Testis (tissue), 5 donors: ENCODE measurements at places on chromosomes 11 and 22. TPM values are rescaled to one million over a fixed set of nuclear protein-coding genes. Genes with fewer than 3 reads are reported as not detected.

DNA sequence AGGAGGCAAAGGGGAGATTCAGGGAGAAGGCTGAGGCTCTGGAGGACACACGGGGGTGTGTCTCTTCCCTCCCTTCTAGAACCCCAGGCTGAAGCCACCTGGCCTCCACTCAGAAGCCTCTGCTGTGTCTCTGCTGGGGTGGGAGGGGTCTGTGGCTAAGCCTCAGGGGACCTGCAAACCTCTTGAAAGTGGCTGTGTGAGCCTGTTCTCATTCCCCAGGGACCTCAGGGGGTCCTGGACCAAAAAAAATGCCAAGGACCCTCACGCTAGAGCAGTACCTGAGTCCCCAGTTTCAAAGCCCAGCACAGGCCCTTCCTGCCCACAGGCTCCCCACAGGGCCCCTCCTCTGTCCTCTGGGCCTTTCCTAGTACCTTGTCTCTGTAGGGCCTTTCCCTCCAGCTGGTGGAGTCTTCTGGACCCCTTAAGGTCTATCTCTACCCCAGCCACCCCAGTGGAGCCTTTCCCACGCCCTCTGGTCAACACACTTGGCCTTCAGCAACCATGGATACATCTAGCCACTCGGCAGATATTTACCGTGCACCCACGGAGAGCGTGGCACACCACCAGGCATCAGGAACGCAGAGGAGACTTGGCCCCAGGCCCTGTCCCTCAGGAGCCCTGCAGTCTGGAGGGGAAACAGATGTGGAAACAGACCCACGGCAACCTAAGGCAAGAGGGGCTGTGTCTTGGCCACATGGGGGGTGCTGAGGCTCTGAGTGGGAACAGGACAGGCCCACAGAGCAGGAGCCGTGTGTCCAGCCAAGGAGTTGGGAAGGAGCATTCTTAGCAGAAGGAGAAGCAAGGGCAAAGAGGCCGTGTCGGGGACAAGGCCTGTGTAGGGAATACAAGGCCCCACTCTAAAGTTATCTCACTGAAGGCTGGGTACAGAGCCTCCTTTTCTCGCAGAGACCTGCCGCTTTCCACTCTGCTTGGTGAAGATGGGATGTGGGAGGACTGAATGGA lies 18.5 kb downstream of the PLA2G6 start:
- DNase-seq: peak; percentile 48
- no peak overlapping the region for H3K4me3 ChIP-seq
- H3K36me3 ChIP-seq: no peaks in the 10 kb centered on the region
- no peaks in the 10 kb centered on the region for H3K27me3 ChIP-seq
- peaks cover 35% of the 10 kb centered on the region for H3K4me1 ChIP-seq

GRCh38 chr22:40233886-40234285 lies 56.2 kb downstream of the TNRC6B start:
- no peaks in the 10 kb centered on the region for H3K27me3 ChIP-seq
- no peaks in the 10 kb centered on the region for H3K36me3 ChIP-seq
- DNase-seq: no peak
- peaks cover 6% of the 10 kb centered on the region for H3K4me1 ChIP-seq
- no peak overlapping the region for H3K4me3 ChIP-seq
- H3K27ac ChIP-seq: no peak overlapping the region

DNA sequence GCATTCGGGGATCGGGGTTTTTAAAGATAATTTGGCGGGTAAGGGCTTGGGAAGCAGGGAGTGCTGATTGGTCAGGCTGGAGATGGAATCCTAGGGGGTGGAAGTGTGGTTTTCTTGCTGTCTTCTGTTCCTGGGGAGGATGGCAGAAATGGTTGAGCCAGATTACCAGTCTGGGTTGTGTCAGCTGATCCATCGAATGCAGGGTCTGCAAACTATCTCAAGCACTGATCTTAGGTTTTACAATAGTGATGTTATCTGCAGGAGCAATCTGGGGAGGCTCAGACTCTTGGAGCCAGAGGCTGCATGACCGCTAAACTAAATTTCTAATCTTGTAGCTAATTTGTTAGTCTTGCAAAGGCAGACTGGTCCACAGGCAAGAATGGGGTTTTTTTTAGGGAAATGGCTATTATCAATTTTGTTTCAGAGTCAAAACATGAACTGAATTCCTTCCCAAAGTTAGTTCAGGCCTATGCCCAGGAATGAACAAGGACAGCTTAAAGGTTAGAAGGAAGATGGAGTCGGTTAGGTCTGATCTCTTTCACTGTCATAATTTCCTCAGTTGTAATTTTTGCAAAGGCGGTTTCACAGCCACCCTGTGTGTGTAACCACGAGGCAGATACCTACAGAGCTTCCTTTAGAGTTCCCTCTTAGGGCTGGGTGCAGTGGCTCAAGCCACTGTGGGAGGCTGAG lies 10.2 kb downstream of the SCGB1A1 start:
- H3K36me3 ChIP-seq: no peaks in the 10 kb centered on the region
- no peak overlapping the region for H3K4me3 ChIP-seq
- DNase-seq: no peak
- peaks cover 13% of the 10 kb centered on the region for H3K4me1 ChIP-seq
- no peaks in the 10 kb centered on the region for H3K27me3 ChIP-seq

DNA sequence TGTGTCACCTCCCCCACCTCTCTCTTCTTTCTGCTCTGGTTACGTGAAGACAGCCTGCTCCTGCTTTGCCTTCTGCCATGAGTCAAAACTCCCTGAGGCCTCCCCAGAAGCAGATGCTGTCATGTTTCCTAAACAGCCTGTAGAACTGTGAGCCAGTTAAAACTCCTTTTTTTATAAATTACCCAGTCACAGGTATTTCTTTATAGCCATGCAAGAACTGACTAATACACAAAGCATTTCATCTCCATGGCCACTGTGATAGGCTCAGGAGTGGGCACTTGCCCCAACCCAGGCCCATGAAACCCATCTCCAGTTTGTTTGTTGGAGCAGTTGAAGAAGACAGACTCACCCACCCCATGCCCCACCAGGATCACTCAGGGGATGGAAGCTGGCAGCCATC lies 253.3 kb upstream of the ISX start:
- no peaks in the 10 kb centered on the region for H3K4me1 ChIP-seq
- H3K27me3 ChIP-seq: no peaks in the 10 kb centered on the region
- H3K27ac ChIP-seq: no peak overlapping the region

- no peaks in the 10 kb centered on the region for H3K4me1 ChIP-seq
- no peaks in the 10 kb centered on the region for H3K36me3 ChIP-seq
- no peak overlapping the region for H3K4me3 ChIP-seq
- DNase-seq: no peak
Measured at GRCh38 chr11:120991830-120992686, 31.8 kb upstream of the TBCEL start.

- H3K4me1 ChIP-seq: peaks cover 5% of the 10 kb centered on the region
- H3K4me3 ChIP-seq: no peak overlapping the region
- no peak overlapping the region for H3K27ac ChIP-seq
- DNase-seq: no peak
- H3K36me3 ChIP-seq: no peaks in the 10 kb centered on the region
Measured at GRCh38 chr11:126146454-126147192, 64.8 kb downstream of the RPUSD4 start.

GRCh38 chr11:31509051-31509428 lies 382 bp downstream of the IMMP1L start:
- H3K27ac ChIP-seq: peak overlapping the region; percentile 73
- no peaks in the 10 kb centered on the region for H3K36me3 ChIP-seq
- peak overlapping the region; percentile 89 for H3K4me3 ChIP-seq
- peaks cover 5% of the 10 kb centered on the region for H3K4me1 ChIP-seq
- no peaks in the 10 kb centered on the region for H3K27me3 ChIP-seq

DNA sequence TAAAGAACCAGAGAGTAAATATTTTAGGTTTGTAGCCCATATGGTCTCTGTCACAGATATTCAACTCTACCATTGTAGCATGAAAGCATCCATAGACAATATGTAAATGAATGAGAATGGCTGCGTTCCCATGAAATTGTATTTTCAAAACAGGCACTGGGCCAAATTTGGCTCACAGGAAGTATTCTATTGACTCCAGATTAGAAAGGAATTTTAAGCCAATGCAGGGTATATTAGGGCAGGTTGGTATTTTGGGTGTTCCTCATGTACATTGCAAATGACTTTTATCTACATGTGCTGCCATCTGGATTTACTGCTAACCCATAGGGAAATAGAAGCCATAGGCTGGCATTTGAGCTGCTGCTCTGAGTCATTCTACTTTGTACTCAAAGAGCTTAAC lies 35.1 kb upstream of the PDGFD start:
- no peaks in the 10 kb centered on the region for H3K27me3 ChIP-seq
- H3K4me1 ChIP-seq: no peaks in the 10 kb centered on the region
- no peak overlapping the region for H3K4me3 ChIP-seq
- H3K27ac ChIP-seq: no peak overlapping the region
- H3K36me3 ChIP-seq: no peaks in the 10 kb centered on the region

- no peaks in the 10 kb centered on the region for H3K4me1 ChIP-seq
Measured at GRCh38 chr11:17004486-17005148, 9.6 kb downstream of the PLEKHA7 start.

DNA sequence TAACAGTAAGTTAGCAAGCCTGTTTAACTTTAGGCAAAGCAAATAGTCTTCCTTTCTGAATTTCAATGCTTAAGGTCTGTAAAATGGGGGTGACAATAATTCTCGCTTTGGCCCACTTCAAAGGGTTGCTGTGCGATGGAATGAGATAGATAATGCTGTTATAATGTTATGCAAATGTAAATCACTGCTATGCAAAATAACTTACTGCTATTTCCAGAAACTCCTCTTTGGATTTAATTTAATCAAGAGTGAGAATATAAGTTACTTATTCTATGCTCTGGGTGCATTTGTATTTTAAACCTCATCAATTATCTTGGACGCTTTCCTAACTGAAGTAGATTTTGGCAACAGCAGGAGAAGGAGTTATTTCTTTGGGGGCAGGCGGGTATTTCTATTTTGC lies 4.1 kb upstream of the SORL1 start:
- no peaks in the 10 kb centered on the region for H3K27me3 ChIP-seq
- H3K4me3 ChIP-seq: no peak overlapping the region
- H3K27ac ChIP-seq: no peak overlapping the region
- DNase-seq: no peak
- H3K36me3 ChIP-seq: no peaks in the 10 kb centered on the region
- H3K4me1 ChIP-seq: peaks cover 5% of the 10 kb centered on the region

DNA sequence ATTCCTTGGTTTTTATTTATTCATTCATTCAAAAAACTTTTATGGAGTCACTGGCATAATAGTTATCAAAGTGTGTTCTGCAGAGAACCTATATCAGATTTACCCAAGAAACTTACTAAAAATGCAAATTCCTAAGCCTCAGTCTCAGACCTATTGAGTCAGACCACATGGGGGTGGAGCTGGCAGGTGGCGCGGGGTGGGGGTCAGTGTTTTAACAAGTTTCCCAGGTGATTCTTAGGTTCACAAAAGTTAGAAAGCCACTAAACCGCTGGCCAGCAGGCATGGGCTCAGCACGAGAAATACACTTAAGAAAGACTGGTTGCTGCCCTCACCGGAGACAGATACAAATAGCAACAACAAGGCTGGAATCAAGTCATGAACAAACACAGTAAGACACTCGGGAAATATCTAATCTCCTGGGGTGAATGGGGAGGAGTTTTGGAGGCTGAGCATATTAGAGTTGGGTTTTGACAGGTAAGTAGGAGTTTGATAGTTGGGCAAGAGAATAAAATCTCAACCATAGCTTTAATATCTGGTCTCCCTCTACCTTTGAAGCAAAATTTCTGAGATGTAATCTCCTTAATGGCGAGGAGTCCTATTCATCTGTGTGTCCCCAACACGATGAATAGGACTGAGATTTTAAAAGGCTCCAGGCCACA lies 167.5 kb upstream of the NECTIN1 start:
- no peaks in the 10 kb centered on the region for H3K27me3 ChIP-seq
- H3K27ac ChIP-seq: no peak overlapping the region

DNA sequence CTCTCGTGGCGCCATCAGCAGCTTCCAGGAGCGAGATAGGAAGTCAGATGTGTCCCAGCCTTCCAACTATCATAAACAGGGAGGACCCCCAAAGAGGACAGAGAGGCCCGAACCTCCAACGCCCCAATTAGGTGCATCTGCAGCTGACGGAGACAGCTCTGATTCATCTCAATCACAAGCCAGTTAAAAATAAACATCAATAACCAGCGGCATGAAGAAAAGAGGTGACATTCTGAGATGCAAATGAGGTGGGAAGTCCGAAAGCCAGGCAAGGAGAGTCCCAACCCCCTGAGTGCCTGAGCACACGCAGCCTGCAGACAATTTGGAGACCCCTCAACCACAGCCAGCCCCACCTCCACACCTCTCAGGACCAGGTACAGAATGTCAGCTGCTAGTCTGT lies 28.1 kb upstream of the IGSF9B start:
- H3K27me3 ChIP-seq: no peaks in the 10 kb centered on the region
- H3K4me3 ChIP-seq: no peak overlapping the region
- DNase-seq: no peak
- H3K36me3 ChIP-seq: no peaks in the 10 kb centered on the region
- no peak overlapping the region for H3K27ac ChIP-seq

- H3K4me1 ChIP-seq: no peaks in the 10 kb centered on the region
- no peak overlapping the region for H3K27ac ChIP-seq
- no peak for DNase-seq
Measured at GRCh38 chr11:125001079-125001778, 47.2 kb downstream of the CCDC15 start.

TNKS1BP1 gene
- total RNA-seq: 85.2 TPM

IGF2 gene
- 69.8 TPM for total RNA-seq

SVIP gene
- 19.3 TPM for total RNA-seq

SEPTIN3 gene
- 1.6 TPM for total RNA-seq

PATE2 gene
- 1.7 TPM for total RNA-seq
